ENCODE measurements at places on chromosomes 7 and 10.

DNA sequence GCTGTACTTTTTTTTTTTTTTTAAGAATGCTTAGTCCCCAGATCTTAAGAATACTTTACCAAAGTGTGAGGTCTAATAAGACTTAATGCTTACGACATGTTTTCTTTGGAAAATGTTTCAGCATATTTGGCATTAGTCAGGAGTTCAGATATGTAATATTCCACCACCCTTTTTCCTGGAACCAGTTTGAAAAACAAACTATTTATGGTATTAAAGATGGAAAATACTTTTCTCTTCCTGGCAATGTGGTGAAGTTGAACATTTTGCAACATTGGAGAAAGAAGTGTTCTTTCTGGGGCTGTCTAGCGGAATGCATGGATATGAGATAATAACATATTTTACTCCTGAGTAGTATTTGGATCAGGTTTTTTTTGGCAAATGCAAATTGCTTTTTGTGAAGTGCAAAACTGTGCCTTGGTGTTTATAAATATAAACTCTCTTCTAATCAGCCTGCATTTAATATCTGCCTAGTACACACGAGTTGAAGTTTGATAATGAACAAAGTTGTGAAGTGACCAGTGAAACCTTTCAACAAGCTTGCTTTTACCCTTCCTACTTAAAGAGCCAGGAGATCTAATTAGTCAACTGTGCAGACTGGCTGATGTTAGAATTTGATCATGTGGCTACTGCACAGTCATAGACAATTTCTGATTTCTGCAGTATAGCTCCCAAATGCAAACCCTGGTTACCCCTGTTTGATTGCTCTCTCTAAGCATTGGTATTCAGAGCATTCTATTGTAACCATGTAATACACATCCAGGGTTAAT, 20.9 kb downstream of the MAP3K8 start:
- no peak for DNase-seq

GRCh38 chr7:16719699-16720098, 33.9 kb upstream of the TSPAN13 start:
- no peak for DNase-seq

GRCh38 chr7:43647673-43648472, 65.0 kb downstream of the STK17A start:
- DNase-seq = no peak

DNA sequence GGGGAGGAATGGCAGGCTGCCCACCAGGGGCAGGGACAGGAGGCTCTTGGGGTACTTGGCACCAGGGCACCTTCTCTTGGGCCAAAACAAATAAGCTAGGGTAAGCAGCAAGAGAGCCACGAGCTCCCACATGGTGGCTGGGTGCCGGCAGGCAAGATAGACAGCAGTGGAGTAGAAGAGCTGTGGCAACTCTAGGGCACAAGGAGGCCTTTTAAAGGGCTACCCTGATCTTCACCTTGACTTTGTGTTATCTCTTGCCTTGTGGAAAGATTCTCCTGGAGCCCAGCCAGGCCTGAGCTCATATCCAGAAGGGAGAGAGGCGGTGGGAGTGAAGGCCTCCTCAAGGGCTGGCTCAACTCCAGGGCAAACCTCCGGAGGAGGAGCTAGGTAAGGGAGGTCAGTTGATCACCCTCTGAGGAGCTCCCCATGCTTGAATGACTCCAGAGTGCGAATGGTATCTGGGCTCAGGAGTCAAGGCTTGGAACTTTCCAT, at the start of gene CYP17A1:
Gene CYP17A1 (minus strand): TSS at position 184 of the 492 bp plus-strand sequence. CDS start 52 bp downstream, at position 132.
- DNase-seq = no peak

GRCh38 chr7:126668367-126668752, 584.4 kb downstream of the GRM8 start:
- DNase-seq = no peak

DNA sequence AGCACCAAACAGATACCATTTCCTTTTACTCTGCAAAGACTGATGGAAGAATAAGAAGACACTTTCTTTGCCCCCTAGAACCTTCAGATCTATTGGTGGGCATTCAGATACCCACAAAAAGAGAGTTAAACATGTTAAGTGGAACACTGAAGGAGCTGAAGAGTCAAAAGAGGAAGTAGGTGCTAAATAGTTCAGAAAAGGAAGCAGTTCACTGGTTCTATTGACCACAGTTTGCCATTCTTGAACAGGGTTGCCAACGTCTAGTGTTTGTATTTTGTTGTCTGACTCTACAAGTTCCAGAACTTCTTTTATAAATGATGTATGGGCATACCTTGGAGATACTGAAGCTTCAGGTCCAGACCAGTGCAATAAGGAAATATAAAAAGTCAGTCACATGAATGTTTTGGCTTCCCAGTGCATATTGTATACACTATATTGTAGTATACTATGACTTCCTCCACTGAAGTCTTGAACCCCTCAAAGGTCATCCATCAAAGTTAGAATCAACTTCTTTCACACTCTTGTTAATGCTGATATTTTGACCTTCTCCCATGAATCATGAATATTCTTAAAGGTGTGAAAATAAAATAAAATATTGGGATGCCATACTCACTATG, 47.5 kb upstream of the AGR3 start:
- DNase-seq = no peak

DNA sequence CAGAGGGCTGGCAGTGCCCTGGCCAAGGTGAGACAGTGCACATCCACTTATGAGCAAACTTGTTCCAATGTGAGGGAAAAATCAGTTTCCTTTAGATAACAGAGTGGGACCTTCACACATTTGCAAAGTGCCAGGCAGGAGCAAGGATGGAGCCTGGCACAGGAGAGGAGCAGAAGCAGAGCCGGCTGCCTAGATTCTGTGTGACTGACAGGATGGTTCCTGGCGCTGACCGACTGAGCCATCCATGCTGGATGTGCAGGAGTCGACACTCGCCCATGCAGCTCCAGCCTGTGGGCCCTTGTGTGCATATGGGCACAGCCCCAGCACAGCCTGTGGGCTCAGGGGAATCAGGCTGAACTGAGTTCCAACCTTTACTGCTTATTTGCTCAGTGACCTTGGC, 346.5 kb downstream of the GRID1 start:
- DNase-seq = no peak

DNA sequence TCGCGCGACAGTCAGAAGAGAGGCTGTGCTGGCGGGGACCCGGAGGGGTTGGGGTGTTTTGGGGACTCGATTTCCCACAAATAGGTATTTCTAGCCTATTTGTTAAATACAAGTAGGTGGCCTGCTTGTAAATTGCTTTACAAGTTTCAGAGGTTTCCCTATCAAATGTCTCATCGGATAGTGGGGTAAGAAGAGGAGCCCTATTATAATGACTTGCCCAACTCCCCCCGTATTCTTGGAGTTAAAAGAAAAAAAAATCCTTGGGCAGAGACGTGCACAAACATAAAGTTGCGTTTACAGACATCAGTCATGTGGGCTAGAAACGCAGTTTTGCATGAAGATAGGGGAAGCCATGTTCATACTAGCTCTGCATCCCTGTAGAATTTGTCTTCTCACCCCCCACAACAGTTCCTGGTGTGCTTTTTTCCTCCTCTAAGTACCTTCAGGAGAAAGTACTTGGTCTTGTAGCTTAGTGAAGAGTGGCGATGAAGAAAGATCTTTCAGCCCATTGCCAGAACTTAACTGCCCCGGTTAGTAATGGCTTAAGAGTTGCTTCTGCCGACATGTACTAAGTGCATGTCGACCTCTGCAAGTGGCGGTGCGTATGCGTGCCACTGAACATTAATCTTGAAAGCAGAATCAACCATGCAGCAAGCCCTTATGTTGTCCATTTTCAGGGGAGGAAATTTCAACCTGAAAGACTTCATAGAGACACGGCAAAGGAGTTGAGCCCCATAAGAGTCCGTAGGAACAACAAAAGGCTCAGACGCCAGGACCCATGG, 832 bp upstream of the TIAL1 start:
- no peak for DNase-seq

DNA sequence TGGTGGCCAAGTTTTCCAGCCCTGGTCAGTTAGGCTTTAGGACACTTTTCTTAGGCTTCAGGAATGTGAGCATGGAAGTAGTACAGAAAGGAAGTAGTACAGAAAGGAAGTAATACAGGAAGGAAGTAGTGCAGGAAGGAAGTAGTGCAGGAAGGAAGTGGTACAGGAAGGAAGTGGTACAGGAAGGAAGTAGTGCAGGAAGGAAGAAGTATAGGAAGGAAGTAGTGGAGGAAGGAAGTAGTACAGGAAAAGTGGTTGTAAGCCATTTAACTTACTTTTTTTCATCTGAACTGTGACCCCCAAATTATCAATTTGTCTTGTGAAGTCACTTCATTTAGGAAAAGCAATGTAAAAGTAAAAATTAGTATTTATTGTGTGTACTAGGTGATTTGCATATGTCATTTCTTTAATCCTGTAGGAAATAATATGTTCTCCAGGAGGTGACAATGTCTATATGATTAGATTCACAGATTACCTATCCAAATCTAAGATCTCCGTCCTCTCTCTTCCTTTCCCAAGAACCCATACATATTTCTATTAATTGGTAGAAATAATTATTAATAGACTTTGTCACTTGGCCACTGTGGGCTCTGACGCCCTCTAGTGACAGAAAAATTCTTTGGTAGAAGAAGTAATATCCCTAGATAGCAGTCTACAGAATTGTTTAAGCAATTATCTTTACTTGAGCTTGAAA, 3.9 kb upstream of the FAS start:
- DNase-seq = no peak

DNA sequence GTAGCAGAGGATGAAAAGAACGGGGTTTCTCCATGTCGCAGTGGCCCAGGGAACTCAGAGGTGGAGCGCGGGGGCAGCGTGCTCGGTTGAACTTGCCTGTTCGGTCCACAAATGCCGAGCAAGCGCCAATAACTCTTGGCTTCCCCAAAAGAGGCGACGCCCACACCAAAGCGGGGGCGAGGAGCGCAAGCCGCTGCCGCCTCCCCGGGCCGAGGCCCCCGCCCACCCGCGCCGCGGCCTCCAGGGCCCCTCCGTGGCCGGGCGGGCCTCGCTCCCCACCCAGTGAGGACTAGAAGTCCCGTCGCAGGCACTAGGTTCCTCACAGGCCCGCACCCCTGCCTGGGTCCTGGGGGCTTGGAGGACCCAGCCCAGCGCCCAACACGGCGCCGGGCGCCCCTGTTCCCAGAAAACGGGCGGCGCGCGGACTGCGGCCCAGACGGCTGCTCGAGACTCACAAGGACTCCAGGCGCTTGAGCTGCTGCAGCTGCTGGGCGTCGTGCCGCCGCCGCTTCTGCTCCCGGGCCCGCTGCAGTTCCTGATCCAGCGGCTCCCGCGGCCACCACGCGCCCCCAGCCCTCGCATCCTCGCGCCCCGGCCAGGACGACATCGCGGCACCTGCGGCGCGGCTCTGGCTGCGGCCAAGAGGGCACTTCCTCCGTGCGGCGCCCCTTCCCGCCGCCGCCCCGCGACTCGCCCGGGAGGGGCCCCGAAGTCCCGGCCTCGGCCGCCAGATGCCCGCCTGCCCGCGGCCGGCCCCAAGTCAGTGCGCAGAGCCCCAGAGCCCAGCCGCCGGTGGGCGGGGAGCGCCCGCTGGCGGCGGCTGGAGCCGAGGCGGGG, 14.6 kb upstream of the FKBP9 start:
- DNase-seq = peak; percentile 52
